Progenitor cell of endocrine pancreas (in vitro differentiated cells): ENCODE measurements at places on chromosomes 2 and 18.

DNA sequence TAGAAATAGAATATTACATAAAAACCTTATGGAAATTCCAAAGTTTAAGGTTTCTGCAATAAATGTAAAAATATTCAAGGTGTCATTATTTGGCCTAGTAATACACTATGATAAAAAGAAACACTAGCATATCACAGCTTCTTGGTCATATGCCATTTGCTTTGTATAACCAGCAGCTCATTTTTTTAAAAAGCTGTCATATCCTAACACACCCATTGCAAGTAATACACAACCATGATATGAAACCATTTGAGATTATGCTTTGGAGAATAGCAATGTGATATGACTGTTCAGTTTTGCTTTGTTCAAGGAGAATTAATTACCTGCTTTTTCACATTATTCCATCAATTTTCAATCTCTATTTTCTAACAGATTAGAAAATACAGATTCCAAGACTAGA is 149.0 kb downstream of the IKZF2 start:
- no peak for DNase-seq

GRCh38 chr2:179250848-179251504 is 13.7 kb downstream of the SESTD1 start:
- DNase-seq, result no peak

GRCh38 chr18:57660961-57661360 is 39.3 kb upstream of the NARS1 start:
- DNase-seq, result no peak

GRCh38 chr2:24613154-24613814 is 122.2 kb downstream of the NCOA1 start:
- DNase-seq, result no peak

- no peak for DNase-seq
These were observed 157.9 kb downstream of the CLIP4 start for GRCh38 chr2:29273004-29273684.

- no peak for DNase-seq
These were observed 4.7 kb downstream of the DSEL start for GRCh38 chr18:67511840-67512239.

- no peak for DNase-seq
These were observed 643.1 kb downstream of the CNTNAP5 start for GRCh38 chr2:124668161-124668560.

GRCh38 chr2:234686088-234686890 is 189.4 kb upstream of the ARL4C start:
- peak; percentile 23 for DNase-seq

GRCh38 chr2:59025157-59025757 is 784.1 kb upstream of the FANCL start:
- peak; percentile 24 for DNase-seq

DNA sequence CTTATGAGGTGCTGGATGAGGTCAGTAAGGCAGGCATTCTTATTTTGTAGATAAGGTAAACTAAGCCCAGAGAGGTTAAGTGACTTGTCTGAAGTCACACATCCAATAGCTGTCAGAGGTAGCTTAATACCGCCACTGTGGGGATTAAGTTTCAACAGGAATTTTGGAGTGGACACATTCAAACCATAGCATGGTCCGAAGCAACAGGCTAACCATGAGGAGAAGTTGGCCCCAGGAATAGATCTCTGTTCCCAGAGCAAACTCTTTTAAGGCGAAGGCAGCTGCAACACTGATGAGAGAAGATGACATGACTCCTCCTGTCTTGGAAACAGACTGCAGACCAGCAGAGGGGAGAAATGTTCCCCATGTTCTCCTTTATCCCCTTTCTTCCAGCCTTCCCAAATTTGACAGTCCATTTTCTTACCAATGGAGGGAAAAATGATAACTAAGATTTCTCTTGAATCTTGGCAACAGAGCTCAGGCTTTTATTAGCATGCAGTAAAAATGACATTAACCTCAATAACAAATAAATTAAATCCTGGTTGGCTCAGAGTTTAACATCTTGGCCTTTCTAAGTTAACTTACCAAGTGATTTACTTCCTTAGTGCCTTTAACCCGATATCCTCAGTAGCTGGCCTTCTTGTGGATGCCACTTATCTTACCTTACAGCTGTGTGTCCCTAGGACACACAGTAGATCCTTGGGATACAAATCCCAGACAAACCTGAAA is 67.9 kb upstream of the STPG4 start:
- DNase-seq, result no peak

- DNase-seq, result no peak
These were observed 75.9 kb downstream of the VRK2 start for GRCh38 chr2:58122540-58122939.

DNA sequence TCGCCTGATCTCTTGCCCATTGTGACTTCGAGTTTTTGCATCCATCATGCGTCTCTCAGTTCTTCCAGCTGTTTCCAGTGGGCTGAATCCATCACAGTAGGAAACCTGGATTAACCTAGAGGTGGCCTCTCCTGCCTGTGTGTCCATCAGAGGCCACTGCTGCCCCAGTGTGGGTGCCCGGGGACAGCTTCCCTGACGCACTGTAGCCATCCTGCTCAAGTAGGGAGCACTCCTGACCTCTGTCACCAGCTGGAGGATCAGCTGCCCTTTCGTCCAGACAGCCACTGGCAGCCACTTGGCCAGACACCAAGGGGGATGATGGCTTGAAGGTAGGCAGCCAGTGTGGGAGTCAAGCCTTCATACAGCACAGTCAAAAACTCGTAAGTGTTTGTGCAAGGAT is 36.9 kb upstream of the LBH start:
- DNase-seq, result no peak

GRCh38 chr2:78407960-78408794 is 617.3 kb upstream of the REG3G start:
- no peak for DNase-seq

DNA sequence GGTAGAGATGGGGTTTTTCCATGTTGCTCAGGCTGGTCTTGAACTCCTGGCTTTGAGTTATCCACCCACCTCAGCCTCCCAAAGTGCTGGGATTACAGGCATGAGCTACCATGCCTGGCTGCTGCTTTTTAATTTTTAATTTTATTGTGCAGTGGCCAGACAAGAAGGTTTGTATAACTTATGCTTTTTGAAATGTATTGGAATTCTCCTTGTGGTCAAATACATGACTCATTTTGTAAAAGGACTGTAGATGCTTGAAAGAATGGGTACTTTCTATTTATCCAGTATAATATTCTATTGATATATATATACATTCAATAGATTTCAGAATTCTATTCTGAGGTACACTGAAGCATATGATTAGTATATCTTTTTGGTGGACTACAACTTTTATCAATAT is 82.6 kb upstream of the ST3GAL5 start:
- DNase-seq, result no peak
